ENCODE measurements at places on chromosomes 7 and 10. TPM values are rescaled to one million over a fixed set of nuclear protein-coding genes. Genes with fewer than 3 reads are reported as not detected.

DNA sequence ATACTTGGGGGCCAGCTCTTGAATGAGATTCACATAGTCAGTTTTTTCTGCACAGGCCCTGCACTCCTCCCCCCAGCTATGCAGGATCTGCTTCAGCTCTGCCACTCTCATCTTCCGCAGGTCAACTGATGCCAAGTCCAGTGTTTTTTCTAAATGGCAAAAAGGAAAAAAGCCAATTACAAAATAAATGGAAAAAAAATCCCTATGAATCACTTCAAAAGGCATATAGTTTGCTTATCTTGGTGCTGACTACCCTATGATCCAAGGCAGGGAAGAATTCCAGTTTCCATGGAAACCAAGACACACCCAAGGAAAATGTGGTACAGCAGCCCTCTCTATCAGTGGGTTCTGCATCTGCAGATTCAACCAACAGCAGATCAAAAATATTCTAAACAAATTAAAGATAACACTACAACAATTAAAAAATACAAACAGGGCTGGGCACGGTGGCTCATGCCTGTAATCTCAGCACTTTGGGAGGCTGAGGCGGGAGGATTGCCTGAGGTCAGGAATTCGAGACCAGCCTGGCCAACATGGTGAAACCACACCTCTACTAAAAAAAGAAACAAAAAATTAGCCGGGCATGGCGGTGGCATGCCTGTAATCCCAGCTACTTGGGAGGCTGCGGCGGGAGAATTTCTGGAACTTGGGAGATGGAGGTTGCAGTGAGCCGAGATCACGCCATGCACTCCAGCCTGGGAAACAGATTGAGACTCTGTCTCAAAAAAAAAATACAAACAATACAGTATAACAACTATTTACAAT, 17.6 kb downstream of the CDNF start:
- no peak for DNase-seq
- no peaks in the 10 kb centered on the region for H3K4me1 ChIP-seq
- H3K27me3 ChIP-seq: no peaks in the 10 kb centered on the region
- no peak overlapping the region for H3K4me3 ChIP-seq

DNA sequence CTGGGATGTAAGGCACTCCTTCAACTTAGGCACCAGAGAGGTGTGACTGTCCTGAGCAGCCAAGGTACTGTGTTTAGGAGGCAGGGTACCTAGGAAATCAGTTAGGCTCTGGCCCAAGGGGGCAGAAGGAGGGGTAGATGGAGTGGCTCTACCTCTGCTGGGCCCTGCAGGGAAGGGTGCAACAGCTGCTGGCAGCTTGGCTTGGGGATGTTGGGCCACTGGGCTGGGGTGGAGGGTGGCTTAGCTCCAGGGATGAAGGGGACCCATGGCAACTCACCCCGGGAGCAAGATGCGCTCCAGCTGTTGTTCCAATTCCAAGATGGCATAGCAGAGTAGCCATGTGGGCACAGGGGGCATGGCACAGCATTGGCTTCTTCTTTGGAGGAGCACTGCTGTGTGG, 42.1 kb downstream of the NEURL1 start:
- H3K27me3 ChIP-seq: no peaks in the 10 kb centered on the region
- H3K27ac ChIP-seq: no peak overlapping the region
- no peaks in the 10 kb centered on the region for H3K4me1 ChIP-seq

DNA sequence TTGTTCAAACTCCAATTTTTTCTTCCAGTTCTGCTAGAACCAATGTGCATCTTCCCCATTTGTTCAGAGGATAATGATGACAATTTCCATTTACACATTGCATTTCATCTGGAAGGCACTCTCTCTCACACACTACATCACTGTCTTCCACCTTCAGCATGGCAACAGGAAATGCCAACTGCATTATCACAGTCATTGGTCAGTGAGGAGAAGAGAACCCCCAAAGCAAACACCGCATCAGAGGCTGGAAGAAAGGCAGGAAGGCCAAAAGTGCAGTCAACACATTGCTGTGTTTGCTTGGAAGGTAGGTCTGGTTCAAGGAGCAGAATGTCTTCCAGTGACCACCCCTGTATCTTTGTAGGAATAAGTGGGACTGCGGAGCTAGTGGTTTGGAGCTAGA, 192.2 kb upstream of the RHOBTB1 start:
- H3K27me3 ChIP-seq: no peaks in the 10 kb centered on the region
- H3K27ac ChIP-seq: no peak overlapping the region
- H3K36me3 ChIP-seq: no peaks in the 10 kb centered on the region
- DNase-seq: no peak
- no peak overlapping the region for H3K4me3 ChIP-seq
- H3K4me1 ChIP-seq: peaks cover 10% of the 10 kb centered on the region

- no peaks in the 10 kb centered on the region for H3K27me3 ChIP-seq
- H3K36me3 ChIP-seq: peaks cover 9% of the 10 kb centered on the region
- no peak overlapping the region for H3K27ac ChIP-seq
- no peak for DNase-seq
- H3K4me3 ChIP-seq: no peak overlapping the region
Measured at GRCh38 chr10:35506741-35507140, 98.4 kb upstream of the GJD4 start.

DNA sequence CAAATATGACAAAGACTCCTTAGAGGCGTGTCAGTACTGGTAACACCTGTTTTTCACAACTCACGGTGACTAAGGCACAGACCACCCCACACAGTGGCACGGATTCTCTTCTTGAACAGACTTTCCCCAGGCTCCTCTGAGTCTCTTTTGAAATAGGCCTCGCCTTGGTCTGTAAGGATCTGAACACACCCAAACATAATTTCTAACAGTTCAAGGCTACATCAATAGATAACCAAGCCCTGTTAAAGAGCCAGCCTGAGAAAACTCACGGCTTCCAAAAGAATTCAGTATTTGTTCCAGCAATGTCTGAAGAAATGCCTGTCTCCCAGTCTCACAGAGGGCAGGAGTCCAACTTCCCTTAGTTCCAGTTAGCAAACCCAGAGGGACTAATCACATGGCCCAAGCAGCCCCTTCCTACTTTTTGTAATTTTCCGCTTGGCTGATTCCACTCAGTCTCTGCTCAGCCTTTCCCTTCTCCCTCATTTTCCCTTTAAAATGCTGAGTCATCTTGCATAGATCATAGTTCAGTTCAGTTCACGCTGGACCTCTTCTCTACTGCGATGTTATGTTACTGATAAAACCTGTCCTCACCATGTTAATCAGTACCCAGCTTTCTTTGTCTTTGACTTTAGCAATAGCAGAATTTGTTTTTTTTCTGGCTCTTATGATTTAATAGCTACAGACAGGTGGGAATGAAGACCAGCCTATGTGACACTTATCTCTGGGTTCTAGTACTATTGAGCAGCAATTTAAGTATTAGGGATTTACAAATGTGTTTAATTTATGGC, 22.6 kb upstream of the AKR1C3 start:
- H3K36me3 ChIP-seq: no peaks in the 10 kb centered on the region
- DNase-seq: peak; percentile 81
- no peak overlapping the region for H3K4me3 ChIP-seq
- peak overlapping the region; percentile 74 for H3K27ac ChIP-seq

DNA sequence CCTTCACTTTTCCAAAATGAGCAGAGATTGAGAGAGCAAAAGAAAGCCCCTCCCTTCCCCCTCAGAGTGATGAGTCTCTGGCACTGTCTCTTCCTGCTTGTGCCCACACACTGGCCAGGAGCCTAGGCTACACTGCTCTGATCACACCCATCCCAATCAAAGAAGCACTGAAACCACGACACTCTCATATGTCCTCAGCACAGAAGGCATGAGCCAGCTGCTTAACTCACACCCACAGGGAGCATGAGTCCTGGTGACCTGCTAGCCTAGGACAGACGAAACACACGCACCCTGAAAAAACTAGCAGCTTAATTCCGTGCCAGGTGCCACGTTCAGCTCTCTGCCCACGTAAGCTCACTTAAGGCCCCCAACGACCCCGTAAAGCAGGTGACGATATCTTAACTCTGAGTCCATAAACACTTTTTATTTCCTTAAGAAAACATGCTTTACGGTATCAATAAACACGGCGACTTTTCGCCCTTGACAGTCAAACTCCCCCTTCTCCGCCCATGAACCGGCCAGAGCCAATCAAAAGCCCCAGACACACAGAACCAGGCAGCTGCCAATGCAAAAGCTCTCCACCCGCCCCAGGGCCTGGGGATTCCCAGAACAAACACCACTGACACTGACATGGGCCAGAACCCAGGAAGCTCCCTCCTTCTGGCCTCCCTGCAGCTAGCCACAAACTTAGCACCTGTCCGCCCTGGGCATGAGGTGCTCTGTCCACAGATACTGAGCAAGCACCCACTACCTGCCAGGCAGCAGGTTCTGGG, 69.0 kb downstream of the TNRC18 start:
- peaks cover 44% of the 10 kb centered on the region for H3K4me1 ChIP-seq
- peak; percentile 85 for DNase-seq
- peak overlapping the region; percentile 16 for H3K4me3 ChIP-seq
- peaks cover 73% of the 10 kb centered on the region for H3K36me3 ChIP-seq
- no peaks in the 10 kb centered on the region for H3K27me3 ChIP-seq

DNA sequence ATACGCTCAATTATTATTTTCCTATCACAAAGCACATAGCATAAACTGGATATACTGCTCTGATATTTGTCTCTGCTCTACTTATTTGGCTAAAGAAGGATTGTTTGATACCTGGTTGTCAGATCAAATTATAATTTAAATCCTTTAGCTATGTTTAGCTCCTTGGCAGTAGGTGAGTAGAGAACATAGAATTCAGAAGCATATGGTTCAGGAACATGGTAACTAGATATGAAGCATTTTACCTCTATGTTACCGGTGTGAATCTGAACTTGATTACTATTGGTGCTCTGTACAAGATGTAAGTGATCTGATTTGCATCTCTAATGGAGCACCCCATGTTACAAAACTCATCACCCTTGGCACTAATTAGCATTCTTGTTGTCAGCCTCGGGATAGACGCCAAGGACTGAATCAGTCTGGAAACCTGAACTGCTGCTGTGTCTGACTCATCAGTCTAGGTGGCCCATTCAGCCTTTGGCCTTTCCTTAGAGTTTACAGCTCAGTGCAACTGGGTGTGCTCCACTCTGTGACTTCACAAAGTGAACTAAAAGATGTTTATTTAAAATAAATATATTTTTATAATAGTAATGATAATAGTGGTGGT, 12.3 kb upstream of the MYPN start:
- H3K36me3 ChIP-seq: no peaks in the 10 kb centered on the region
- no peaks in the 10 kb centered on the region for H3K4me1 ChIP-seq
- no peak overlapping the region for H3K4me3 ChIP-seq
- no peaks in the 10 kb centered on the region for H3K27me3 ChIP-seq
- no peak overlapping the region for H3K27ac ChIP-seq

GRCh38 chr10:132044803-132045202, 20.9 kb upstream of the JAKMIP3 start:
- no peak overlapping the region for H3K4me3 ChIP-seq
- H3K27me3 ChIP-seq: peaks cover 39% of the 10 kb centered on the region
- no peak for DNase-seq
- no peaks in the 10 kb centered on the region for H3K4me1 ChIP-seq
- H3K36me3 ChIP-seq: no peaks in the 10 kb centered on the region
- H3K27ac ChIP-seq: no peak overlapping the region

GRCh38 chr10:97321804-97322190, 2.7 kb downstream of the FRAT1 start:
- H3K27ac ChIP-seq: no peak overlapping the region
- no peak for DNase-seq
- H3K36me3 ChIP-seq: no peaks in the 10 kb centered on the region
- no peak overlapping the region for H3K4me3 ChIP-seq
- H3K27me3 ChIP-seq: no peaks in the 10 kb centered on the region
- peaks cover 29% of the 10 kb centered on the region for H3K4me1 ChIP-seq

GRCh38 chr10:71267508-71268240, 51.4 kb upstream of the SLC29A3 start:
- DNase-seq: no peak
- H3K4me3 ChIP-seq: no peak overlapping the region
- no peaks in the 10 kb centered on the region for H3K36me3 ChIP-seq
- no peaks in the 10 kb centered on the region for H3K27me3 ChIP-seq
- H3K27ac ChIP-seq: no peak overlapping the region

- no peak overlapping the region for H3K27ac ChIP-seq
- H3K4me1 ChIP-seq: no peaks in the 10 kb centered on the region
- no peak overlapping the region for H3K4me3 ChIP-seq
- no peak for DNase-seq
- no peaks in the 10 kb centered on the region for H3K36me3 ChIP-seq
Measured at GRCh38 chr7:15678653-15679052, 7.8 kb downstream of the MEOX2 start.

DNA sequence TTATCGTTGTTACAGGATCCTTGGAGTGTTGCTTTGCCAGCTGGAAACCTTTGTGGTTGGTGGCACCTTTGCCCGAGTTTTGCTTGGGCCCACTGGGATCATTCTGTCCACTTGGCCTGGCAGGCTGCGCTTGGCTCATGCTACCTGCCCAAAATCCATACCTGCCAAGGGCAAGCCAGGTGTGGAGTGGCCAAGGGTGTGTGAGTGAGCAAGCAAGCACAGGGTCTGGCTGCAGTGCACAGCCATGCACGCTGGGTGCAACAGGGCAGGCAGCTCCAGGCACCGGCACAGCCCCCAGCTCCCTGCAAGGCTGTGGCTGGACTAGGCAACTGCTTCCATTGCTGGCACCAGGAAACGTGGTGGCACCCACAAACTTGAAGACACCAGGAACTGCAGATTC, 421.8 kb downstream of the ARL4A start:
- H3K27me3 ChIP-seq: no peaks in the 10 kb centered on the region
- H3K36me3 ChIP-seq: no peaks in the 10 kb centered on the region
- DNase-seq: no peak
- H3K4me3 ChIP-seq: no peak overlapping the region
- H3K4me1 ChIP-seq: no peaks in the 10 kb centered on the region

DNA sequence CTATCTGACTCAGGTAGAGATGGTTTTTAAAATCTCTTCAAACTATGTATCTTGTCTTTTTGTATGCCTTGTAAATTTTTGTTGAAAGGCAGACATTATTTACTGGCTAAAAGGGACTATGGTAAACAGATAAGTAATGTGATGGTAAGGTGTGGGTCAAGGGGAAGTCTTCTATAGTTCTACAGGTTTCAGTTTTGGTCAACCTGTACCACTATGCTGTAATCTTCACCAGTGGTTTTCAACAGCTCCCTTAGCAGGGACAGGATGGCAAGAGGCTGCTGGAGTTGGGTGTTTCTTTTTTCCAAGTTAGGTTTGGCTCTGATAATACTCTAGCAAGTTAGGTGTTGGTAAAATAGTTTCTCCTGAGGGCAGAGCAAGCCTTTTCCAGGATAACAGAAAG, 32.7 kb upstream of the FZD8 start:
- DNase-seq: no peak
- no peaks in the 10 kb centered on the region for H3K4me1 ChIP-seq
- no peaks in the 10 kb centered on the region for H3K36me3 ChIP-seq
- H3K27ac ChIP-seq: no peak overlapping the region

Gene GALNT17
- total RNA-seq: 2.0 TPM

Gene EIF5AL1
- total RNA-seq: 0.47 TPM

Gene IFIT1
- 2.5 TPM for total RNA-seq

Gene TFEC
- total RNA-seq: 0.32 TPM
